Dermis microvascular lymphatic vessel endothelial cell (primary cell): ENCODE measurements at places on chromosomes 12 and 14. TPM values are rescaled to one million over a fixed set of nuclear protein-coding genes. Genes with fewer than 3 reads are reported as not detected.

GRCh38 chr12:122399254-122399591 lies 23.2 kb downstream of the CLIP1 start:
- DNase-seq = no peak

DNA sequence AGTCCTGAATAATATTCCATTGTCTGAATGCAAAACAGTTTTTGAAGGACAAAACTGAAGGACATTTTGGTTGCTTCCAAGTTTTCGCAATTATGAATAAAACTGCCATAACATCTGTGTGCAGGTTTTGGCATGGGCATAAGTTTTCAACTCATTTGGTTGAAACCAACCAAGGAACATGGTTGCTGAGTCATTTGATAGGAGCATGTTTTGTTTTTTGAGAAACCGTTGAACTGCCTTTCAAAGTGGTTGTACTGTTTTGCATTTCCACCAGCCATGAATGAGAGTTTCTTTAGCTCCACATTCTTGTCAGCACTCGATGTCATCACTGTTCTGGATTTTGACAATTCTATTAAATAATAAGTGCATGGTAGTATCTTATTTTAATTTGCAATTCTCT lies 23.0 kb upstream of the GSG1 start:
- DNase-seq = no peak

GRCh38 chr14:73717266-73717665 lies 3.1 kb upstream of the PNMA1 start:
- DNase-seq = no peak

Gene COX8C
- not detected in 2 replicates for total RNA-seq

Gene WNT5B
- total RNA-seq = 0.13 and 0.51 TPM in 2 replicates

GRCh38 chr12:107660861-107661415 lies 24.7 kb upstream of the PWP1 start:
- no peak for DNase-seq

Gene CALM1
- total RNA-seq = 1,137 and 1,375 TPM in 2 replicates

Gene FAR2
- 58.2 and 80.8 TPM in 2 replicates for total RNA-seq

Gene OTX2
- total RNA-seq = not detected in 2 replicates

Gene CCDC88C
- total RNA-seq = 12.8 and 14.2 TPM in 2 replicates

Gene PTPN11
- 60.1 and 60.6 TPM in 2 replicates for total RNA-seq

DNA sequence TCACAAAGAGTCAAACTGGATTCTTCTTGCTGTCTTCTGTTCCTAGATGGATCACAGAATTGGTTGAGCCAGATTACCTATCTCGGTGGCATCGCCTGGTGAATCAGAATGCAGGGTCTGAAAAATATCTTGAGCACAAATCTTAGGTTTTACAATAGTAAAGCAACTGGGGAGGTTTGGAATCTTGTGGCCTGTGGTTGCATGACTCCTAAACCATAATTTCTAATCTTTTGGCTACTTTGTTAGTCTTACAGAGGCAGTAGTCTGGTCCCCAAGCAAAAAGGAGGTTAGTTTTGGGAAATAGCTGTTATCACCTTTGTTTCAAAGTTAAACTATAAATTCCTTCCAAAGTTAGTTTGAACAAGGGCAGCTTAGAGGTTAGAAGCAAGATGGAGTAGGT lies 1488.5 kb upstream of the FLRT2 start:
- no peak for DNase-seq
